Stimulated activated CD8-positive, alpha-beta memory T cell treated with anti-CD3 and anti-CD28 coated beads, Interleukin-2, amount 100 ng/mL, for 48 hours (primary cell): ENCODE measurements at places on chromosomes 7 and 10.

- no peak for DNase-seq
Observed at GRCh38 chr7:148975896-148976295, 52.4 kb downstream of the PDIA4 start.

DNA sequence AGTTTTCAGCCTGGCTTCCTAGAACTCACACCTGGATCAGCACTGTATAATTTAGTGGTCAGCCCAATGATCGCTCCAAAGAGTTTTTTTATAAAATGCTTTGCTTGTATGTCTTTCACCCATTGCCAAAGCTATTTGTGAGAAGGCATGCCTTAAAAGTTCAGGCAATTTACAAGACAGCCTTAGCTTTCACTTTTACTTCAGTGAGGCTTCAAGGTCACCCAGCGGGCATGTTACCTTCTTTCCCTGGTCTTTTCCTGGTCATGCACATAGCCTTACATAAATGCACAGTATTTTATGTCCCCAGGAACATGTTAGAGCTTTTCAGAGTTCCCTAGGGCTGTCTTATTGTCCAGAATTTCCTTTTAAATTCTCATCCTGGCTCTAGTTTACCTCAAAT is 179.9 kb upstream of the TMEM72 start:
- DNase-seq = no peak

- no peak for DNase-seq
Observed at GRCh38 chr7:69036301-69036700, 562.0 kb upstream of the AUTS2 start.

GRCh38 chr10:3850999-3851937 is 66.3 kb upstream of the KLF6 start:
- DNase-seq = no peak

DNA sequence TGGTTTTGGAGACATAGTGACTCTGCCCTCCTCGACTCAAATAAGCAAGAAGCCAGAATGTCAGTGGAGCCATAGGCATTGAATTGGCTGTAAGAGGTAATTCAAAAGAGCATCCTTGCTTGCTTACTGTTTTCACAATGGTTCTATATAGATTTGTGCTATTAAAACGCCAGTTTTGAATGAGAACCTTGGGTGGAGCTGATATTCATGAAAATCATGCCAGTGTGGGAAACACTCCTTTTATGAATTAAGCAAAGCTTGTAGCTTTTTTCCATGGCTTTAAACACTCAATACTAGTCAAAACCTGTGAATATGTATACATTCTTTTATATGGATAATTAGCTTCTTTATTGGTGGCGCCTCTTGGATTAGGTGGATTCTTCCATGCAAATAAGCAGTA is 252.5 kb downstream of the SLC25A13 start:
- DNase-seq = no peak

- DNase-seq = no peak
Observed at GRCh38 chr10:34033078-34033477, 698.6 kb upstream of the NRP1 start.

DNA sequence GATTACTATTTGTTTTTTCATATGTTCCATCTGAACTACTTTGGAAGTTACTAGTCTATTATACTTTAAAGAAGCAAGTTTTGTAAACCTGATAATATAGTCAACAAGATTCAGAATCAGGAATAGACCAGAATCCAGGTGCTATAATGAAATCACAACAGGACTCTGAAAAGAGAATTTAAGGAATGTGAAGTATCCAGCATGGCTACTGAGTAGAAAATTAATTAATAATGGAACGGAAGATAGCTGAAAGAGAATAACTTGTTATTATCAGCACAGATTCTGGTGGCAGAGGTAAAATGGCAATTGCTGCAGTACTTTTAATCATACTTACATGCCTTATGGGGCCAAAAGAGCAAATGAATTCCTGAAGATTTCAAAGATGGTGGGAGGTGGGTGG is 43.1 kb upstream of the CHCHD3 start:
- DNase-seq = no peak

GRCh38 chr7:25361863-25362262 is 133.6 kb upstream of the NPVF start:
- DNase-seq = no peak
